NCI-H82 (cell line): ENCODE measurements at places on chromosomes 12 and 14.

- DNase-seq, result no peak
These were observed 25.3 kb downstream of the MYBPC1 start for GRCh38 chr12:101619858-101620761.

GRCh38 chr12:5783289-5783920, 161.7 kb downstream of the ANO2 start:
- no peak for DNase-seq

DNA sequence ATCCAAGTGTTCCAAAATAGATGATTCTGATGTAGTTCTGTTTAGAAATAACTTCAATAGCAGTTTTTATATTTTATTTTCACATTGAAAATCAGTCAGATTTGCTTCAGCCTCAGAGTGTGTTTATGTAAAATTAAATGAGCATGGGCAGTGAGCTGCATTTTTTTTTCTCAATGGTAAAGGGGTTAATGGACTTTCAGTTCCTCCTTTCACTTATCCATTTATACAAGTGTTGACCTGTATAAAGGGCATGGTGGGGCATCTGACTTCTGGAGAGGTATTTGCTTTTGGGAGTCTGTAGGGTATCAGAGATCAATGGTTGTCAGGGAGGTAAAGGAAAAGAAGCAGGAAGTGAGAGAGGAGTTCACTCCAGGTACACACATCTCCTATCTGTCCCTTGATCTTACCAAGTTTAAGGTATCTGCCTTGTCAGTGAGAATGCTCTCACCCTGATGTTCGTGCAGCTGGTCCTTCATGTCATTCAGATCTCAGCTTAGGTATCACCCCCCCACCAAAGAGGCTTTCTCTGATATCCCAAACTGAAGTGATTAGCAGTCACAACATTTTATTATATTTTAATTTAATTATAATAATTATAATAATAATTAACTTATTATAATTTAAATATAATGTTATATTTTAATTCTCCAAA, 181.6 kb upstream of the LMNTD1 start:
- DNase-seq, result no peak

DNA sequence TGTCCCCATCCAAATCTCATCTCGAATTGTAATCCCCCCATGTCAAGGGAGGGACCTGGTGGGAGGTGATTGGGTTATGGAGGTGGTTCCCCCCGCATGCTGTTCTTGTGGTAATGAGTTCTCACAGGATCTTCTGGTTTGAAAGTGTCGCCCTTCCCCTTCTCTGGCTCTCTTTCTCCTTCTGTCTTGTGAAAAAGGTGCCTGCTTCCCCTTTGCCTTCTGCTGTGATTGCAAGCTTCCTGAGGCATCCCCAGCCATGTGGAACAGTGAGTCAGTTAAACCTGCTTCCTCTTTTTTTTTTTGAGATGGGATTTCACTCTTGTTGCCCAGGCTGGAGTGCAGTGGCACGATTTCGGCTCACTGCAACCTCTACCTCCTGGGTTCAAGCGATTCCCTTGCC, 104.0 kb downstream of the CCDC91 start:
- DNase-seq, result no peak

DNA sequence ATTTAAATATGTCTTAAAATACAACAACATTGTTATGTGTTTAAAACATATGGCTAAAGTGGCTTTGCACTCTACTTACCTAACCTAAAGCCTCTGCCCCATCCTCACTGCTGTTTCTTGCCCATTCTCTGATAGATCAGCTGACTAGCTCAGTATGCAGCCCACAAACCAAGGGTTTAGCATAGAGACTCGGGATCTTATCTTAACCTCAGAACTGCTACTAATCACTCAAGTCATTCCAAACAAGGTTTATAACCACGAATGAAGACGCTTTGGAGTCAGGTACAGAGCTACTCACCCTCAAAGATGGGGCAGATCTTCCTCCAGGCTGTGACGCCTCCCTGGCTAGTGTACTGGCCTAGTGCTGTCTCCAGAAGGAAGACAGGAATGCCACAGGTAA, 19.3 kb downstream of the SLC6A13 start:
- no peak for DNase-seq
